ENCODE measurements at places on chromosomes 6 and 20.

GRCh38 chr20:13220194-13220903 is 725 bp upstream of the ISM1 start:
- DNase-seq, result peak; percentile 64

GRCh38 chr20:57672953-57673575 is 36.8 kb downstream of the PMEPA1 start:
- peak; percentile 27 for DNase-seq

DNA sequence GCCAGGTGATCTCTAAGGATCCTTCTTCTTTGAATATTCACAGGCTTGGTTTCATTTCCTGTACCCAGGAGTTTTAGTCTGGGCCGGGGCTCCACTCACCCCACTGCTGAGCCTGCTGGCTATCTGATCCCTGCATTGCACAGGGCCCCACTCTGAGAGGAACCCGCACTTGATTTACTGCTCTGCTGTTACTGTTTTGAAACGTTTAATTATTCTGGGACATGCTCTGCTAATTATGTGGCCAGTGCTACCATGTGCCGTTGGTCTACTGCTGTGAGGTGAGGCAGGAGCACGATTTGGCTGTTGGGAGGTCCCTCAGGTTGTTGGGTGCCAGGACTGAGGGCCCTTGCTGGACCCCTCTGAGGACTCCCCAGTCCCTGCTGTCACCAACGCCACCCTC is 108.7 kb upstream of the SIRPA start:
- DNase-seq, result no peak

GRCh38 chr6:28543651-28544610 is 18.2 kb downstream of the GPX5 start:
- no peak for DNase-seq

GRCh38 chr6:140366991-140367390 is 992.5 kb upstream of the CITED2 start:
- no peak for DNase-seq

DNA sequence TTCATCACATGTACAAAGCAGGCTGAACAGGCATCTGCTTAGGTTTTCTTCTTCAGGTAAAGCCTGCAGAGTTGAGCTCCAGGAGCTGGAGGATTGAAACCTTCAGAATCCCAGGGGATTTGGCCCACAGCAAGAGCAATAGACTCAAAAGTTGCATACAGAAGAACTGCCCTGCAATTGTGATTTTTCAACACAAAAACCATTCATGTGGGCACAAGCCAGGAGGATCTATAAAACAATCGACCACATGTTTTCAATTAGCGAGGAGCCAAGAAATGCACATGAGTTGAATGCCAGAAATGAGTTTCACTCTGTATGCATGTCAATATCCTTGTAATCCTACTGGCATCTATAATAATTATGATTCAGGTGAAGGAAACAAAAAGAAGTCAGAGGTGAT is 576.4 kb downstream of the HDGFL1 start:
- DNase-seq, result no peak

DNA sequence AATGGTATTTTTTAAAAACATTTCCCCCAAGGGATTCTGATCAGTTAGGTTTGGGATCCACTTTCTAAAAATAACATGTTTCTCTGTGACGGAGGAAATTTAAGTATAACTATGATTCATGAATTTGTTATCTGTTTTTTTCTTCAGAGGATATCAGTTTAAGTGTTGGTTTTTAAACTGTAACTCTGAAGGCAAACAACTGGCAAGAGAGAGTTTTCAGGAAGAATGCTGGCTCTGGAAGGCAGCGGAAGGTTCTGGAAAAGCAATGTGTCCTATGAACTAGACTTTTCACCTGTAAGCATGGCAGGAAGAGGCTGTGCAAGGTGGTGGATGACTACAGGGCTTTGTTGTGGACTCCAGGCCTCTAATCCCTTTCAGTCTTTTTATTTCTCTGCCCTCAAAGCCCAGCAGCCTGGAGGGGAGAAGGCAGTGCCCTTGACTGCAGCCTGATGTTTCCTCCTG is 153.1 kb downstream of the GMPR start:
- DNase-seq, result no peak

- no peak for DNase-seq
Measured at GRCh38 chr20:38355161-38356012, 9.1 kb downstream of the LBP start.

GRCh38 chr6:43584892-43585570 is 9.0 kb downstream of the POLH start:
- DNase-seq, result no peak

DNA sequence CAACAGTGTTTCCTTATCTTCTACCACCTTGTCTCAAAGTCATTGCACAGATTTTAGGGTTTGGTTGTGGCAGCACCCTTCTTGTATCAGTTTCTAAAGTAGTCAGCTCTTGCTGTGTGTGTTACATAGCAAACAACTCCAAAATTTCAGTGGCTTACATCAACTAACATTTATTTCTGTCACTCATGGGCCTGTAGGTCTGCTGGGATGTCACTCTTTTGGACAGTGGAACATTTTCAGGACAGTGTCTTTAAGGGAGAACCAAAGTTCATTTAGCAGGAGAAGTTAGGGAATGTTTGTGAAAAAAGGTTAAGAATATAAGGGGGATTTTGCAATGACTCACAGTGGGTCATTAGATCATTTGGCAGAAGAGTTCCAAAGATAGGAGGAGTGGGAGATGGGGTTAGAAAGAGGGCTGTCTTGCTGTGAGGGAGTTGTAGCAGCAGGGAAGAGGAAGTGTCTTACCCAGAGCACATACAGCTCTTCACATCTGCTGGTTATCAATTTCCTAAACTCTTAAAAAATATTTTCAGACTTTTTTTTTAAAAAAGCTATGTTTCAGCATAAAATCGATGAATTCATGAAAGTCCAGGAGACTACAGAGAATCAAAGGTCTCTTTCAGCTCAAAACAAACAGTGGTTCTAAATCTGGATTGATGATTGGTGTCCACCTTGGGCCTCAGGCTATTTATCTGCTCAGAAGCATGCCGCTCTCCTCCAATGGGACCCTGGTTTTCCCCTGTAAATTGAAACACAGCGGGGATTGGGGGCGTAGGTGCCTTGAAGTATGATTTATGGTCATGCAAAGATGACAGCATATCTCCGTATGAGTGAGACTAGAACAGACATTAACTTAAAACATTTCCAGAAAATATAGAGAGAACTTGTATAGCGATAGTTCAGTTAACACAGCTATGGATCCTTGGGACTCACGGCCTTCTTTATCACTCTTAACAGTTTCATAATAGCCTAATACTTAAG is 117.3 kb downstream of the B3GAT2 start:
- no peak for DNase-seq

DNA sequence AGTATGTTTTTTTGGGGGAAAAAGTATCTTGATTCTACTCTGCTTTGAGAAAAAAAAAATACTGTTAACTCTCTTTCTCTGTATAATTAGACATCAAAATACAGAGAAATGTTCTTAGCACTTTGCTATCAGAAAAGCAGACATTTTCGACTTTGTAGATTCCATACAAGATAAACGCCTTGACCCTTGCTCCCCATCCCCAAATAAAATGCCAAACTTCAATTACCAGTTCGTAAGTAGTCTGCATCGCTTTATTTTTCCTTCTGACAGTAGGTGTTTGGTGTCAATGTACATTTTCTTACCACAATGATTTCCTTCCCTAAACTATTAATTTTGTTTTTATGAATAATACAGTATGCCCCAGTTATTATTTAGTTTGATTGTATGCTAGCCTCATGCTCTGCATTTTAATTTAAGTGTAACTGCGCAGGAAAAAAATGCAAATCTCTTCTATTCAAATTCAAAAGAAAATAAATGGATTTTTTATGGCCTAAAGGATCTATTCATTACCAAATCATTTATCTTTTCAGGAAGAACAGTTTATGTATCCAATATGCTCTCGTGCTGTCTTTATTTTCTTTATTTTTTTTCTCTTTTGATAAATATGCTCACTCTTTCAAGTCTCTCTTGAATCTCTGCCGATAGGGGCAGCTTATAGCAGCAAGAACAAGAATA is 84.8 kb upstream of the ZNF217 start:
- DNase-seq, result no peak

DNA sequence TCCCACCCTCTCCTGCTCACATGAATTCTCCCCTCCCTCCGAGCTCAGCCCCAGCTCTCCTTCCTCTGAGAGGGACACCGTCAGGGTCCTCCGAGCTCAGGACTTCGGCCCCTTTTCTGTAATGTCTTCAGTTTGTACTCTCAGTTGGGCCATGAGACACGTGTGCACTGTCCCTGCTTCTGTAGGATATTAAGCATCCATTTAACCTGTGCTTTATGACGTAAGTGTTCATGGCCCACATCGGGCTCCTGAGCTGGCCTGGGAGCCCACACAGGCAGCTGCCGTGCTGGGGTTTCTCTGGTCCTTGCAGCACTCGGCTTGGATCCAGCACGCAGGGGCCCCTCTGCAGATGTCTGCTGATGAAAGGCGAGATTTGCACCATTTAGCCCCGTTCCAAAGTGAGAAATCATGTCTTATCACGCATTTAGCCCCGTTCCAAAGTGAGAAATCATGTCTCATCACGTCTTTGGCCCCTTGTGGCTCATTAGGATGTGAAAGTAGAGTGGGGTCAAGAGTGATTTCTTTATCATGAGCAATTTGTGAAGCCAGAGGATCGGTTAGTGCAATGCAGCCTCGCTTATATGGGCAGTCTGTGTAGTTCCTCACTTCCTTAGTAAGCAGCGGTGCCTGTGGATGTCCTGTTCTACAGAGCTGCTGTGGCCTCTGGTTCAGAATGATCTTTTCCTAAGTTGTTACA is 25.3 kb downstream of the DUSP22 start:
- DNase-seq, result no peak

GRCh38 chr6:131807644-131808459 is at the start of gene ENPP1:
Gene ENPP1, plus strand, starts transcription at chr6:131808020. Its CDS starts 16 bp downstream, at chr6:131808036.
- peak; percentile 84 for DNase-seq

GRCh38 chr6:40349123-40349900 is 237.9 kb downstream of the LRFN2 start:
- DNase-seq, result no peak

- DNase-seq, result no peak
Measured at GRCh38 chr20:8152183-8152582, 20.1 kb downstream of the PLCB1 start.

GRCh38 chr6:259316-259715 is 33.0 kb upstream of the DUSP22 start:
- no peak for DNase-seq
